ENCODE measurements at places on chromosomes 7 and 10.

- DNase-seq = peak; percentile 9
Observed at GRCh38 chr7:26857506-26858240, 6.7 kb downstream of the SKAP2 start.

- no peak for DNase-seq
Observed at GRCh38 chr10:116207690-116208089, 65.3 kb downstream of the GFRA1 start.

- no peak for DNase-seq
Observed at GRCh38 chr10:25078658-25079431, 62.4 kb downstream of the THNSL1 start.

- DNase-seq = no peak
Observed at GRCh38 chr7:66362136-66362535, 157.0 kb downstream of the TPST1 start.

DNA sequence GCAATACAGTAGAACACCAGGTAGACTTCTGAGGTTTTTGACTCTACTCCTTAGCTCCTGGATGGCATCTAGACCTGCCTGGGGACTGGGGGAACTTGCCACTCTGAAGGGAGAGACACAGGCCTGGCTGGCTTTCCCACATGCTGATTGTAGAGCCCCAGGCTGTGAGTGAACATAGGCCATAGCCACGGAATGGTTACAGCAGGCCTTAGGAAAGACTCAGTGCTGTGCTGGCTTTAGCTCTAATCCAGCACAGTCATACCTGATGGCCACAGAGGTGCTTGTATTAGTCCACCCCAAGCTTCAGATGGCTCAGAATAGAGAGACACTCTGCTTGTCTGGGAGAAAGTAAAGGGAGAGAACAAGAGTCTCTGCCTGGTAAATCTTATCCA, 35.0 kb upstream of the ARHGAP12 start:
- DNase-seq = no peak

DNA sequence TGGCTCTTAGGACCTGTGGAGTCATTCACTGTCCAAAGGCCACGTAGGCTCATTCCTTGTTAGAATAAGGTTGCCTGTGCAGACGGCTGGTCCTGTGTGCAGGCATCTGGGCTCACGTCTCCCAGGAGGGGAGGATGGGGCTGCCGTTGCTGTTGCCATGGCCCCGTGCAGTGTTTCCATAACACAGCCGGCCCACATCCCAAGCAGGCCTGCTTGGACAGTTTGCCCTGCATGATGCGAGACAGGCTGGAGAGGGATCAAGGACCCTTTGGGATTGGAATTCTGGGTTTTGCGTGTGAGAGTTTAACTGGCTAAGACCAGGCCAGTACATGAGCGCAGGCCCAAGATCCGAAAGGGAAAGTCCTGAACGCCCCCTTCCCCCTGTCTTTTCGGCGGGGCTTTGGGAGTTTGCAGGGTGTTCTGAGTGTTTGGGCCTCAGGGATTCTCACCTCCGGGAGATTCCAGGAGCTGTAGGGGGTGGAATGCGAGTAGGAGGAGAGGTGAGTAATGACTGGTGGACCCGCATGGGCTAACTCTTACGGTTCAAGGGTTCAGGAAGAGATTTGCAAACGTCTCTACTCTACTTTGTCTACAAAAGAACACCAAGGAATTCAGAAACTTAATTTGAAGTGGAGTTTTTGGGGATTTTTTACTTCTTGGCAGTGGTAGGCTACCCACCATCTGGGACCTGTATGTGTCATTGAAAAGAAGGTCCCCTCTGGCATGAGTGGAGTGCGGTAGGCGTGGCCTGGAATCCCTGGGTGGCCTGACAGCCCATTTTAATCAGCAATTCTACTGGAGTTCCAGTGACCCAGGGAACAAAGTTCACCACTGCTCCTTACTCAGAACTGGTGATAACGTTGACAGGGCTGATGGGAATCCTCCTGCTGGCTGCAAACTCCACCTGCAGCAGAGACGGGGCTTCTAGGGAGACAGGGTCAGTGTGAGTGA, 125.4 kb downstream of the ITIH5 start:
- no peak for DNase-seq

DNA sequence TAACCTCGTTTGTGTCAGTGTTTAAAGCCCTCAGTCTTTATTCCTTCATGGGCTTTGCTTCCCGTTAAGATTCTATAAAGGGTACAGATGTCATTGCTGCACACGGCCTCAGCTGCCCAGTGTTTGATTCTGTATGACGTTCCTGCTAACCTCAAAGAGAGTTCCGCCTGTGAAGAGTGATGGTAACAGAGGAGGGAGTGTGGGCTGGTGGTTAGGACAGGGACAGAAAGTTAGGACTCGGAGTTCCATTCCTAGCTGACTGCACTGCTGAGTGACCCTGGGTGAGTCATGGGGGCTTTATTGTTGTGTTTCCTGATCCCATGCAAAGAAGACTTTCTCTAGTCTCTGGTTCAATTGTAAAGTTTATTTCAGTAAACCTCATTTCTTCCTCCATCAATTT, 227.1 kb downstream of the DYNC1I1 start:
- DNase-seq = no peak

- no peak for DNase-seq
Observed at GRCh38 chr10:19719284-19719683, 96.9 kb upstream of the PLXDC2 start.
